Stimulated activated CD4-positive, alpha-beta T cell treated with anti-CD3 and anti-CD28 coated beads, TNF-alpha, amount 100 ng/mL, for 24 hours (primary cell): ENCODE measurements at places on chromosomes 11 and 22.

DNA sequence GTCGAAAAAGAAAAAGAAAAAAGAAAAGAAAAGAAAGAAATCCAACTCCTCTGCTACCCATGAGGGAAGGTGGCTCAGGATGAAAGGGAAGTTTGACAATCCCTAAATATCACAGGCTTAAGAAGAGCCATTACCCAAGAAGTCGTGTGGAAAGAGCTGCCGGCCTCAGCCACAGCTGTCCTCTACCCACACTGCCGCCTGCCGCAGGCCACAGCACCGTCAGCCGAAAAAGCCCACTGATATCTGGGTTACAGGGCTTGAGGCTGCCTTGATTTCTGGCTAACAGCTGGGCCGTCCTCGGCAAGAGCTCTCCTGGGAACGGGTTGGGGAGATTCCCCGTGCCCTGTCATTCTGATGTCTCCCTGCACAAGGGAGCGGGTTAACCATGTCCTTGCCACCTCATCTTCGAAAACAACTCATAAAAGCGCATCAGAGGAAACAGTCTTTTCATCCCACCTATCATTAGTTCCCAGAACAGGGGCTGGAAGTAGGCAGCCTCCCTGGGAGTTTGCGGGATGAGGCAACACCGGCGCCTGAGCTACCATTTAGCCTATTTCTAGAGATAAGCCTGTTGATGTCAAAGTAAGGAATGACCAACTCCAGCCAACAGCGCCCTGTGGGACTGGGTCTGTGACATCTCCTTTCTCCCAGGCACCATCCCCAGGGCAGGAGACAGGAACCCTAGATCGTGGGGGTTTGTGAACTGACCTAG, 21.8 kb upstream of the SNX32 start:
- DNase-seq = no peak

DNA sequence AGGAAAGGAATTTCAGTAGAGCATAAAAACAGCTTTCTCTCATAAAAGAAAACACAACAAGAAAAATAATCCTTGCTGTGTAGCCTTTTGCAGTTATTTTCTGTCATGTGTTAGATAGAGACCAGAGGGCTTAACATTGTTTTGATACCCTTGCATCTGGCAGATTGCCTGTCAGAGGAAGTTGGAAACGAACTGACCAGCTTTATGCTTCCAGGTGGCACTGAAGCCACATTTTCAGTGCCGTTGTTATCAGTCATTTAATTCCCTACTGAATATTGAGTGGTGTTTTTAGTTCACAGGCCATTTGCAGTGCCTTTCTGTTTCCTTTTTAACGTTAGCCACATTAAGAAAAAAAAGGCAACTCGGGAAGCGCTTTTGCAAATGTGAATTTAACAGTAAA, 21.5 kb upstream of the RAG2 start:
- no peak for DNase-seq

GRCh38 chr11:12827929-12828812, 153.9 kb downstream of the TEAD1 start:
- DNase-seq = no peak

DNA sequence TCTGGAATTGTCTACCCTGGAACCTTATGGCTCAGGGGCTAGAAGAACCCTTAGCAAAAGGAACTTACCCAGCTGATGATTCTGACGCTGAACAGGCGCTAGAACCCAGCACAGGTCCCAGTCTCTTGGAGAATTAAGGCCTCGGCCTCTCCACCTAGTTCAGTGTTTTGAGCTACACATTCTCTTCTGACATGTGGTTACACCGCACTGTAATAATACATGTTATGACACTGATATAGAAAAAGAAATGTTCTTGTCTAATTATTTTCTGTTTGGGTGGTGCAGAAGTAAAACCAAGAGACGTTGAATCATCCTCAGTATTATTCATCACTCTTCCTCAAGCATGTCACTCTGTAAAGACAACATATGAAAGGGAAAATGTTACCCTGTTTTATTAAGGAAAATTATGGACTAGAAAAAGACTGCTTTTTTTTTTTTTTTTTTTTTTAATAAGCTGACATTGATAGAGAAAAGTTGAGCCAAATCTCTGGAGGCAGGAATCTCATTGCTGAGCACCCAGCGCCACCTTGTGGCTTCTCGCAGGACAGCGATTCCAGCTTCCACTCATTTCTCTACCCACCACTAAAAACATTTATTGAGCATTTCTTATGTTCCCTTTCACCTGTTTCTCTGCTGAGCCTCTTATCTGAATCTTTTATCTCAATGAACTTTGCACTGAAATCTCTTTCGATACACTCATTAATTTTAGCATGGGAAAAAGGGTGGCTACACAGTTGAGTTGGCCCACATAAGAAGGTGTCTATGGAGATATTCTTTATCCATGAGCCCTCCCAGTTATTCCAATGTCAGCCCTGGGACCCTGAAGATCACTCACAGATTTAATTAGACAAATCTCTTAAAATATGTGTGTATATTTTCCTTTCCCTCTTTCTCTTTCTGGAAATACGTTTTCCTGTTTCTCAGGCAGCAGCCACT, 12.6 kb upstream of the APLNR start:
- peak; percentile 13 for DNase-seq

GRCh38 chr22:47249370-47249928, 487.0 kb downstream of the TBC1D22A start:
- no peak for DNase-seq
